Activated CD4-positive, alpha-beta T cell treated with anti-CD3 and anti-CD28 coated beads, Interleukin-2, amount 50 U/mL, for 4 hours (primary cell): ENCODE measurements at places on chromosomes 2 and 18.

DNA sequence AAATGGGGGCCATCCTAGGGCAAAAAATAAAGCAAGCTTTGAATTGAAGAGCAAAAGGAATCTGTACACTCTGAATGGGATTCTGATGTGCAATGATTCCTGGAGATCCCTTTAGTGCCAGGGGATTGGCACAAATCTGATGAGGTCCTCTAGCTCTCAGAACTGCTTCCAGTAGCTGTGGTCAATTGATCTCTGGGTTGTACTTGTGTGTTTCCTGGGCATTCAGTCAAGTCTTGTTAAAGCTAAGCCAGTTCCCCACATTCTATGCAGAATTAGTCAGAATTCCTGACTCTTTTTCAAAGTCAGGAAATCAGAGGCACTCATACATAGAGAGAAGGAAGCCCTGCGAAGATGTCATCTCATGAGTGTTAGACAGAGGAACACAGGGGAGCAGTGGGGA lies 161.3 kb downstream of the DNER start:
- DNase-seq, result no peak

DNA sequence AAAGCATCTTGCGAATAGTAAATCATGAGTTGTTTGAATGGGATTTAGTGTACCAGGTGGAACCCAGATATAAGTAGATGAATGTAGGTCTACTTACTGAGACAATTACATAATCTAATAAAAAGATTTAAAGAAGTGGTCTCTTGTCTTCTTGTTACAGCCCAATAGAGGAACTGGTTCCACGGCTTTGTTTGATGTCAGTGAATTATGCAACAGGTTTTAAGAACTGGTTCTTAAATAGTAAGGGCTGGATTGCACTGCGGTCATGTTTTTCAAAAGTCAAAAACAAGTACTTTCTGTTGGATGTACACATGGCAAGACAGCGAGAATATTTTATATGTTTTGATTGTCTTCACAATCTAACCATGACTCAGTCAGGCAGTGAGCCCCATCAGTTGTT lies 15.4 kb upstream of the SLC9A2 start:
- no peak for DNase-seq

DNA sequence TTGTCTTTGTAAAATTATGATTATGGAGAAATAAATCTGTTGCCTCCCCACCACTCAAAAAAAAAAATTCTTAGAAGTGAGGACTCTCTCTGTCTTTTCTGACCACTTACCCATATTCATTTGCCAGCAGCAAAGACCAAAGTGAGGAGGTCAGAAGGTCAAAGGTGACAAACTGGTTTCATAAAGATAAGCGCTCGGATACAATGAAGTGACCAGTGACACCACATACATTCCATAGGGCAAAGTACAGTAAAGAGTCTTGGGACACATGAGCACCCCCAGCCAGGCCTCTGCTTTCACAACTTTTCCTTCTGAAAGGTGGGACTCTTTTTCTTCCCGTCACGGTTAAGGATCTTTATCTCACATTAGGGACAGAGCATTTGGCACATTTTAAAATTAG lies 75.9 kb upstream of the TCF4 start:
- DNase-seq, result no peak

DNA sequence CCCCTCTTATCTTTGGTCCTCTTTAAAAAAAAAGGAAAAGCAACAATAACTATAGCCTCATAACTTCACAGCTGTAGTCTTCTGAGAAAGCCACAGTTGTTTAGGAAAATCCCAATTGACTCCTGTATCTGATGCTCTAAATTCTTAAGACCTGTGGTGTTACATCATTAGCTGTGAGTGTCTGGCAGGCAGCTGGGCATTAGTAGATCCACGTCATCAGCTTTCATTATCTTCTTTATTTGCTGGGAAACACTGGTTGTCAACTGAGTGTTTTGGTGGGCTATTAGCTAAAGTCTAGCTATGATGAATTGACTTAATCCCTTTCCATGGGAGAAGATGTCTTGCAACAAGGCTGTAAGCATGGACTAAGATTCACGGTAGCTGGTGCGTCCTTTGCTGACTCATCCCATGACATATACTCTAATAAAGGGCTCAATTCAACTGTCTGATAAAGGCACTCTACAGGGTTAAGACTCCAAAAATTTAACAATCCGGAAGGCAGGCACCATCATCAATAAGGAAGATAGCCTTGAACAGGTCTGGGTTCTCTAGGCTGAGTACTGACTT lies 517.2 kb downstream of the PLCL1 start:
- no peak for DNase-seq

DNA sequence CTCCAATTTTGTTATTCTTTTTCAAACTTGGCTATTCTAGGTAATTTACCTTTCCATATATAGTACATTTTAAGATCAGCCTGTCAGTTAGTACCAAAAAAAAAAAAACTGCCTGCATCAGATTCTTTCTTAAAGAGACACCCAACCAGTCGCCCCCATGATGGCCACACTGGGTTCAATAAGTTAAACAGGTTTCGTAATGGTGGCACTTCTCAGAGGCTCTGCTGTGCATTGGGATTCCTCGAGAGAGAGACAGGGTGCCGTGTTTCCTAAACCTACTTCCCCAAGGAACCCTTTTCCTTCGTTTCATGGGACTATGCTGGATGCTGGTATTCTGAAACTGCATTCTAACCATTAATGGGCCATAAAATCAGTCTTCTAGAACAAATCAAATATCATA lies 37.4 kb downstream of the MYO7B start:
- no peak for DNase-seq

GRCh38 chr2:46580416-46580815 lies 101.1 kb downstream of the TMEM247 start:
- DNase-seq, result no peak

GRCh38 chr2:43106559-43107527 lies 119.6 kb downstream of the ZFP36L2 start:
- DNase-seq, result no peak

DNA sequence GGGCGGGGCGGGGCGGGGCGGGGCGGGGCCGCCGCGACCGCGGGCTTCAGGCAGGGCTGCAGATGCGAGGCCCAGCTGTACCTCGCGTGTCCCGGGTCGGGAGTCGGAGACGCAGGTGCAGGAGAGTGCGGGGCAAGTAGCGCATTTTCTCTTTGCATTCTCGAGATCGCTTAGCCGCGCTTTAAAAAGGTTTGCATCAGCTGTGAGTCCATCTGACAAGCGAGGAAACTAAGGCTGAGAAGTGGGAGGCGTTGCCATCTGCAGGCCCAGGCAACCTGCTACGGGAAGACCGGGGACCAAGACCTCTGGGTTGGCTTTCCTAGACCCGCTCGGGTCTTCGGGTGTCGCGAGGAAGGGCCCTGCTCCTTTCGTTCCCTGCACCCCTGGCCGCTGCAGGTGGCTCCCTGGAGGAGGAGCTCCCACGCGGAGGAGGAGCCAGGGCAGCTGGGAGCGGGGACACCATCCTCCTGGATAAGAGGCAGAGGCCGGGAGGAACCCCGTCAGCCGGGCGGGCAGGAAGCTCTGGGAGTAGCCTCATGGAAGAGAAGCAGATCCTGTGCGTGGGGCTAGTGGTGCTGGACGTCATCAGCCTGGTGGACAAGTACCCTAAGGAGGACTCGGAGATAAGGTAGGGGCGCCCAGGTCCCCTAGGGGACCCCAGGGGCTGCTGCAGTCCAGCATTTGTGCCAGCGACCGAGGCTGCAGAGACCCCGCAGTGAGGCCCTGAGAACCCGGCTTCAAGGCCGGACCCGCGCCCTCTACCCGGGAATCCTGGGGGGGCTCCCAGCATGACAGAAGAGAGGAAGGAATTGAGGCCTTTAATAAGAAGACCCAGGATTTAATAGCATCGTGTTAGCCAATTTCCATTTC lies at the start of gene KHK:
Gene KHK, plus strand, starts transcription at position 49 of the 870 bp plus-strand sequence. Its CDS starts 488 bp downstream, at position 537.
- no peak for DNase-seq

GRCh38 chr2:47218066-47218581 lies 63.0 kb upstream of the STPG4 start:
- no peak for DNase-seq

GRCh38 chr18:58541146-58541788 lies 87.6 kb downstream of the ALPK2 start:
- peak; percentile 23 for DNase-seq

DNA sequence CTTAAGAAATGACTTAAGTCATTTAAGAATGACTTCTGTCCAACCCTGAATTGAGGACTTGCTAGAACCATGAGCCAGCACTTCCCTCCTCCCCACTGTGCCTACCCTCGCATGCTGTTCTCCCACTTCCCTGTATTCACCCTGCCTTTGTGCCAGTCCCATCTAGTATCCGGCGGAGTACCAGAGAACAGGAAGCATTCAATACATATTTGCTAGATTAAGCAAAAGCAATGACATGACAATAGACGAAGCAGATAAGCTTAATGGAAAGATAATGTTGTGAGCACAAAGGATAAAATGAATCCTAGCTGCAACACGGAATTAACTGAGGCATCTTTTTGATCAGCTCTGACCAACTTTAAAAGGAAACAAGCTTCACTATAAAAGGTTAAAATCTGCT lies 328.5 kb downstream of the TDRD15 start:
- no peak for DNase-seq

- no peak for DNase-seq
These were observed 61.2 kb upstream of the MRPS9 start for GRCh38 chr2:104976603-104977120.

DNA sequence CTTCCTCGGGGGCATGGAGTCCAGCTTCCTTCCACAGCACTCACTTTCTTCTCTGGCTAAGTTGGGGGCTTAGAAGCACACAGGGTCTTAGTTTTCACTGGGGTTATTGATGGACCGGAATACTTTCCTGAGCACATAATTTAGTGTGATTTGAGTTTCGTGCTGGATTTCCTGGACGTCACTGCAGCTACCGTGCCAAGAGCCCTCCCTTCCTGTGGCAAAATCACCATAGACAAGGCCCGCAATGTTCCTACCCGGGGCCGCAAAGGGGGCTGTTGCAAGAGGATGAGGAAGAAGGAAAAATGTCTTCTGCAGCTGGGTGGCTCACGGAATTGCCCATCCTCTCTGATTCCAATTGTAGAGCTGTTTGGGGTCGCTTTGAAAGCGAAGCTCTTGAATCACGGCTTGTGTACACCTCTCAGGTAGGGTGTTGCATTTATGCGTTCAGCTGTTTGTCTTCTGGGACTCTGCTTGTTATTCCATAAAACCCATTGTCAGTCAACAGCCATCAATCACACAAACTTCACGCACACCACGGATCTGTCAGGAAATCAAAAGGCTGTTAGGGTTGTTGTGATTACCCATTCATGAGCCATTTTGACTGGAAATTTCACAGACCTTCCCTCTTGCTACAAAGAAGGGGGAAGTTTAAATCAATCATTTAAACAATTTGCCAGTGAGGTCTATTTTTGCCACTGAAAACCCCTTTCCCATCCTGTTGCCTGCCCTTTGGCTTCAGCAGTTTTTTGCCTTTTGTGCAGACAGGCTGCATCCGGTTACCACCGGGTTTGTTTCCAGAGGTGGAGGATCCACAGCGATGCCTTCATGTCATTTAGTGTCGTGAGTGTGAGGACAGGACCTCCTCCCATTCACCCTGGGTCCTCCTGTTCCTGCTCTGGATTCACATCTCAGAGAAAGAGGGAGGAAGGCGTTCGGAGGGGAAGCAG lies 36.0 kb downstream of the SMIM21 start:
- DNase-seq, result no peak
